ENCODE measurements at places on chromosomes 2 and 18.
A peak's percentile ranks its signal among the peaks of the same experiment; 100 is the strongest.

DNA sequence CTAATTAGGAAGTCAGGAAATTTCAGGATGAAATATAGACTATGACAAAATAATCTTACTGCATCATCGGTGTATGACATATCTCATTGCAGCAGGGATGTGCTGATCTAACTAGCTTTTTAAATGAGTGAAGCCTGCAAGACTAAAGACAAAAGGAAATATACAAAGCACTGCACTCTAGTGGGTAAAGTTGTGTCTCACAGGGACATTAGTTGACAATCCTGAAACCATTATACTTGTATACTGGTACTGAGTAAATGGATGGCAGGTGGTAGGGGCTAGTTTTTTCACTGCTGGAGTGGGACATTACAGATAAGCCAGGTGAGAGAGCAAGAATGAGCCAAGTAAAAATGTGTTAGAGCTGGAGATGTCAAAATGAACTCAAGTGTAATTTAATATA is 317.5 kb upstream of the RAB6C start:
- DNase-seq, result no peak

GRCh38 chr18:25373432-25374179 is 21.6 kb upstream of the ZNF521 start:
- DNase-seq, result no peak

GRCh38 chr2:134681201-134681600 is 37.6 kb downstream of the TMEM163 start:
- no peak for DNase-seq

- DNase-seq, result no peak
Observed at GRCh38 chr2:71586471-71586870, 133.1 kb downstream of the DYSF start.

- DNase-seq, result no peak
Observed at GRCh38 chr18:28855989-28856388, 679.1 kb upstream of the CDH2 start.

GRCh38 chr2:37829202-37829601 is 95.9 kb upstream of the RMDN2 start:
- no peak for DNase-seq

DNA sequence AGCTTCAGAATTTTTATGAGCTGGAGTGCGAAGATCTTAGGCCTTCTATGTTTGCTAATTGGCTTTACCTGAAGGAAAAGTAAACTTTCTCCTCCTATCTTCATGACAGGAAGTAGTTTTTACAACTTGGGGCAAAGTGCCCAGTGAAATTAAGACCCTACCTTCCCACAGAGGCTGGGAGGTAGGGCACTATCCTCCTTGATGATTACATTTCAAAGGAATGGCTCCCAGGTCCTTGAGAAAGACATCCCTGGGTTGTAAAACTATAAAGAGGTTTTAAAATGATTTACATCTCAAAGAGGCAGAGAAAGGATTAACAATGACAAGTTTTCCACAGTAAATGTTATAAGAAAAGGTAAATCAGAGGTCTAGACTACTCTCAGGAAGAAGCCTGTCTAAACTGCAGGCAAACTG is 155.8 kb downstream of the CDH7 start:
- no peak for DNase-seq

DNA sequence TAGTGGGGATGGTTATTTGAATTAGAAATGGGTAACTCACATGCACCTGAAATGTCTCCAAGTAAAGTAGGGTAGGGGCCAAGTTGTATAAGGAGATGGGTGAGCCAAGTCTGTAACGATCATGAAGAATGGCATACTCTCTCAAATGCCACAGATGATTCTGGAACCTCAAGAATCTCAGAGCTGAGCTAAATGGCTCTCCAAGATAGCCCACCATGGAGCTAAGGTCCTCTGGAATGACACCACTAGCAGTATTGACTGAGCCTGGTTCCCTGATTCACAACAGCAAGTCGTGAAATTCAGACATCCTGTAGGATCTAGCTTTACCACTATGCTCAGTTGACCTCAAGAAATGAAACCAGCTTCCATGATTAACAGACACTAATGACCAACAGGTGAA is 115.9 kb upstream of the EPAS1 start:
- DNase-seq, result no peak

DNA sequence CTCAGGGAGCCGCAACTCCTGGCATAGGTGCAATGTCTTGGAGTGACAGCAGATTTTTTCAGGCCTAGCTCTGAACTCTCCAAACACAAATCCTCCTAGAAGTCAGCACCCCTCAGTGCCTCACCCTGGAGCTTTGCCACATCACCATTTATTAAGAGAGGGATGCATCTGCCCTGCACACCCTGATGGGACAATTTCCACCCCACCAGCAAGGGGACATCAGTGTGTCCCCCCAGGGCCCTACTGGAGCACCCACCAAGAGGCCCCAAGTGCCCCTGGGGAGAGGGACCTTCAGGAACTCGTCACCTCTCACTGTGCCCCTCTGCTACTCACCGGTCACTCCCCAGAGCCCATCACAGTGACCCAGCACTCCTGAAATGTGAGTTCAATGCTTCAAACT is 144.7 kb downstream of the NDUFA10 start:
- DNase-seq, result no peak

DNA sequence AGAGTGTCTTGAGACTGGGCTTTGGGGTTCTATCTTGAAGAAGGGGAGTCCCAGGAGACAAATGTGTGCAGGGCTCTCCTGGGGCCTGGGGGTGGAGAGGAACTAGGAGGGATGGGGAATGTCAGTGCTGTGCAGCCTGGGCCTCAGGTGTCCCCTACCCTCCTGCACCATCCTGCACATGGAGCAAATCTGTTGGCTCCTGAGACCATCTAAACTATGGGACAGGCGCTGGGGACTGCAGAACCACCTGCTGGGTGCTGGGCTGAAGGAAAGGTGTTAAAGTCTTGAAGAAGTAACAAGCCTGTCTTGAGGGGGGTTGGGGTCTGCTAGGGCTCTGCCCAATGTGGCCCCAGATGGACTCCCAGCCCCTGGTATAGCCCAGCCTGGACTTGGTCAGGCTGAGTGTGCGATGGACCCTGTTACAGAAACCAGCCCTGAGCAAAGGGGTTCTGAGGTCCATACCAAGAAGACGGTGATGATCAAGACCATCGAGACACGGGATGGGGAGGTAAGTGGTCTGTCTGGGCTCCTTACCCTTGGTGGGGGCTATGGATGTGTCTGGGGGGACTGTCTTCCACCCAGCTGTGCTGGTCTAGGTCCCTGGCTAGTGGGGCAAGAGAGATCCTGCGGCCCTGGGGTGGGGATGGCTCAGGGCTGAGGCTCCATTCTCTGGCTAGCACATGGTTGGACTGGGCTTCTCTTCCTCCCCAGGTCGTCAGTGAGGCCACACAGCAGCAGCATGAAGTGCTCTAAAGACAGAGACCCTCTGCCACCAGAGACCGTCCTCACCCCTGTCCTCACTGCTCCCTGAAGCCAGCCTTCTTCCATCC is 7.3 kb downstream of the DES start:
- DNase-seq, result no peak

DNA sequence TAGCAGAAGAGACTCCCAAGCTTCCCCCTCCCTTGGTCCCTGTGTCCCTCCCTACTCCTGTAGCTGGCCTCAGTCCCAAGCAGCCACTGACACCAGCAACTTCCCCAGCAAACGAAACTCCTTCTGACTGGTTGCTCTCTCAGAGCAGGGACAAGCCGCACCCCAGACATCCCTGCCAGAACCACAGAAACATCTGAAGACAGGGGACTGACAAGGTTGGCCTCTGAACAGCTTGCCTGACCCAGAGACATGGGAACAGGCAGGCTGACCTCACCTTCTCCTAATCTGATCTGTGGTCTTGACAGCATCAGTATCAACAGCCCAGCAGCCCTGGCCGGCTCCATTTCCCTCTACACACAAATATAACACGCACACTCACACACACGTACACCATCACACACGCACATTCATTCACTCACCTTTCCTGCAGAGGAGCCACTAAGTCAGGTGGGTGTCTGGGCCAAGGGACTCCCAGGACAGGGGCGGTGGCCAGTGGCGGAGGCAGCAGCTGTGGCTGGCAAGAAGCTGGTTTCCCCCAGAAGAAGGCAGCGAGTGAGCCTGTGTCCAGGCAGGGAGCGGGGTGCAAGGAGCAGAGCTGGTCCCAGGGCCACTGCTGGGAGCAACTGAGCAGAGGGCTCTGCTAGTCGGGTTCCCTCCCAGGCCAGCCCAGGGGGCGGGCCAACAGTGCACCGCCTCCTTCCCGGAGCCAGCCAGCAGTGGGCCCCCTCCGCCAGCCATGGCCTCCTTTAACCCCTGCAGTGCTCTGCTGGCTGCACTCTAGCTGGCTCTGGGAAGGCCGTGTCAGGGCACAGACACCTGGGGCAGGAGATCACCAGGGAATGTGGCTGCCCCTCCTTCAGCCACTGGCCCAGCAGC is 59.1 kb downstream of the TNS1 start:
- DNase-seq, result no peak

- no peak for DNase-seq
Observed at GRCh38 chr2:187575751-187576067, 21.5 kb upstream of the TFPI start.

GRCh38 chr2:26848336-26849055 is 564 bp downstream of the DPYSL5 start:
- DNase-seq, result no peak

GRCh38 chr2:235745597-235745996 is 251.8 kb downstream of the AGAP1 start:
- DNase-seq, result no peak

- no peak for DNase-seq
Observed at GRCh38 chr2:241887806-241888522, 18.4 kb downstream of the RTP5 start.

GRCh38 chr2:205865905-205866441 is 183.7 kb downstream of the NRP2 start:
- DNase-seq, result no peak

DNA sequence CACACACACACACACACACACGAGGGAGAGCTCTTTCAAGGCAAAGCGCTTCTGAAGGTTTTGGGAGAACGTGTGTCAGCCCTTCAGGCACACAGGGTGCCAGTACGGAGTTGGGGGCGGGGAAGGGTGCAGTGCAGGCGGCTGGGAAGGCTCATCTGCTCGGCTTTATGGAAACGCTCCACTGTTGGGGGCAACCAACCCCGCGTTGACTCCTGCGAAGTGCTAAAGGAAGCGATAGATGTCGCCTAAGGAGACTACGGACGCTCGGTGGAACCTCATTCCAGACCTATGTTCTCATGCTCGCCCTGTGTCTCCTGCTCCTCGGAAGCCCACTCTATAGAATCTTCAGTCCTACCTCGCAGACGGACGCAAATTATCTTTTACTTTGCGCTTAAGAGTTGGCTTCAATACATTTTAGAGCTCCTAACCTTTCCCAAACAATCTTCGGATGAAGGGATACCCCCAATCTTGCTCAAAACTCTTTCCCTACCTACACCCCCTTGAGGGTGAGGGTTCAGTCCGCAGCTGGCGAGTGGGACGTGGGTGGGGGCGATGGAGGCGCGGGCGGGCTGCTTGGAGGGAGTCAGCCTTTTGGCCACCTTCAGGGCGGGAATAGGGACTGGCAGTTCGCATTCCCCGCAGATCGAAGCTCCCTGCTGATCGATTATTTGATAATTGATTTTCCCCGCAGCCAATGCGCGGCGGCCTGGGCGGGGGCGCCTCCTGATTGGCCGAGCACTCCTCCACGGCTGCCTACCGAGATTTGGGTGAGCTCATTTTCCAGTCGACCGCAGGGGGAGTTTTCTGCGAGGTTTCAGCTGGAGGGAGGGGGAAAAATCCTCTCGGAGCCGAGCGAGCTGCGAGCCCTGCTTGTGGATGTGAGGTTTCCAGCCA is 1.9 kb upstream of the MEIS1 start:
- DNase-seq, result peak; percentile 25

- no peak for DNase-seq
Observed at GRCh38 chr2:1749489-1750119, 5.3 kb upstream of the PXDN start.

DNA sequence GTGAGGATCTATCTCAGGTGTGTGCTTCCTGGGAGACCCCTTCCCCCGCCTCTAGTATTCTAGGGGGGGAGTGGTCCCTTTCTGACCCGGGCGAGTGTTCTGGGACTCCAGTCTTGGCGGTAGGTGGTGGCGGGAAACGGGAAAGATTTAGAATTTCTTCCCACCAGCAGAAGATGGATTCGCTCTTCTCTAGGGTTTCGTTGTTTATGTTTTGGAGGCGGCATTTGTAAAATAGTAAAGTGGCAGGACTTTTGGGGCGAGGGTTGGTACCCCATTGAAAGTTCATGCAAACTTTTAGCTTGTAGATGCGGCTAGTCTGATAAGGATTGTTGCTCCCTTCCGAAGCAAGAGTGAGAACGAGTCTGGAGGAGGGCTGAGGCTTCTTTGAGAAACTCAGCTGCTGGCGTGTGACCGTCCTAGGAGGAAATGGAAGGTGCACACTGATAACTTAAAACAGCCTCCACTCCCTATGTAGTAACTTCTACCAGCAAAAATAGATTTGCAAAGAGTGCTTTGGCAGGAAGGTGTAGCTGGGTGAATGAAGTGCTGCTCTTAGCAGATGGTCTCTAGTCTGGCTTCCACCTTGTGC is 412 bp downstream of the GPD2 start:
- DNase-seq, result peak; percentile 54

GRCh38 chr2:105369777-105370690 is 28.8 kb downstream of the FHL2 start:
- peak; percentile 77 for DNase-seq

- no peak for DNase-seq
Observed at GRCh38 chr2:3742743-3743508, 39.6 kb downstream of the DCDC2C start.

DNA sequence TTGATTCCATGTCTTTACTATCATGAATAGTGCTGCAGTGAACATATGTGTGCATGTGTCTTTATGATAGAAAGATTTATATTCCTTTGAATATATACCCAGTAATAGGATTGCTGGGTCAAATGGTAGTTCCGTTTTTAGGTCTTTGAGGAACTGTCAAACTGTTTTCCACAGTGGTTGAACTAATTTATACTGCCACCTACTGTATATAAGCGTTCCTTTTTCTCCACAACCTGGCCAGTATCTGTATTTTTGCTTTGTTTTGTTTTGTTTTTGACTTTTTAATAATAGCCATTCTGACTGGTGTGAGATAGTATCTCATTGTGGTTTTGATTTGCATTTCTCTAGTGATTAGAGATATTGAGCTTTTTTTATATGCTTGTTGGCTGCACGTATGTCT is 641.6 kb downstream of the SUCLG1 start:
- DNase-seq, result no peak

DNA sequence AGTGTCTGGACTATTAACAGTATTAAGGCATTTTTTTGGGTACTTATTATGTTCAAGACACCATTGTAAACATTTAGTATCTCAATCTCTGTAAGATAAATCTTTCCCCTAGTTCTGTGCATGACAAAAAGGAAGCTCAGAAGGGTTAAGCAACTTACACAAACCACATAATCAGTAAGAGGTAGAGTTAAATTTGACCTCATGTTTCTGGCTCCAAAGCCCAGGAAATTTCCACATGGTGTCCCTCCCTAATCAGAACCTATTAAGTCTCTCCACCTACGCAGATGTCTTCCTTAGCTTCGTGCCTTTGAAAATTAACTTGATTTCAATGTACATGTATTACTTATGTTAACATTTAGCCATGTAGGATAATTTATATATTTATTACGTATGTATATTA is 2.0 kb downstream of the MFSD6 start:
- DNase-seq, result no peak

DNA sequence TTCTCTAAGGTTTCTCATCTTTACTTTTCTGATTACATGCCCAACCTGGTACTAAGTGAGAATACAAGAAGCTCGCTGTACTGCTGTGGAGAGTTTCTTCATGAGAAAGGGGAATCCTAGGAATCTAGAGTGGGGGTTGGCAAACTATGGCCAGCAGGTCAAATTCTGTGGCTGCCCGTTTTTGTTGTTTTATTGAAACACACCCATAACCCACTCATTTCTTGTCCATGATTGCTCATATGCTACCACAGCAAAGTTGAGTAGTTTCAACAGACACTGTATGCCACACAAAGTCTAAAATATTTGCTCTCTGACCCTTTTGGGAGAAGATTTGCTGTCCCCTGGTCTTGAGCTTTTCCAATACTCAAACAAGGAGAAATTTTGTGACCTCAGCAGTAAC is 58.8 kb downstream of the C2orf74 start:
- DNase-seq, result no peak

Data from CD8-positive, alpha-beta T cell (primary cell).